ENCODE measurements at places on chromosomes 6 and 20.
A peak's percentile ranks its signal among the peaks of the same experiment; 100 is the strongest.

DNA sequence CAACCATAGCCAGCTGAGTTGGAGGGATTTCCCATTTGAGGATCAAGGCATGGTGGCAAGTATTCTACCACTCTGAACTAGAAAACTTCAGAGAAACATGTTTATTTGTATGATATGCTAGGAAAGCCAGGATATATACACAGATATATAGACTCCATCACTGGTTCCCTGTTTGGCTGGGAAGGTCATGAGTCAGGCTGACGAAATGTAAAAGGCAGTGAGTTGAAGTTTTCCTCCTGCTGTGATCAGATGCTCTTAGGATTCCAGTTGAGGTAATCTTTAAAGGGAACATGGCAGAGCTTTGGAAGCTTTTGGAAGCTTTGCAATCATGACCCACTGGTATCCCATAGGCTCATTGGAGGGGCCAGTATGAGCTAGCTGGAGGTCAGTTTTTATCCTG is 1369.1 kb downstream of the EPHA7 start:
- no peak for DNase-seq

GRCh38 chr6:90068264-90068663 is 174.0 kb downstream of the GJA10 start:
- DNase-seq = peak; percentile 73

DNA sequence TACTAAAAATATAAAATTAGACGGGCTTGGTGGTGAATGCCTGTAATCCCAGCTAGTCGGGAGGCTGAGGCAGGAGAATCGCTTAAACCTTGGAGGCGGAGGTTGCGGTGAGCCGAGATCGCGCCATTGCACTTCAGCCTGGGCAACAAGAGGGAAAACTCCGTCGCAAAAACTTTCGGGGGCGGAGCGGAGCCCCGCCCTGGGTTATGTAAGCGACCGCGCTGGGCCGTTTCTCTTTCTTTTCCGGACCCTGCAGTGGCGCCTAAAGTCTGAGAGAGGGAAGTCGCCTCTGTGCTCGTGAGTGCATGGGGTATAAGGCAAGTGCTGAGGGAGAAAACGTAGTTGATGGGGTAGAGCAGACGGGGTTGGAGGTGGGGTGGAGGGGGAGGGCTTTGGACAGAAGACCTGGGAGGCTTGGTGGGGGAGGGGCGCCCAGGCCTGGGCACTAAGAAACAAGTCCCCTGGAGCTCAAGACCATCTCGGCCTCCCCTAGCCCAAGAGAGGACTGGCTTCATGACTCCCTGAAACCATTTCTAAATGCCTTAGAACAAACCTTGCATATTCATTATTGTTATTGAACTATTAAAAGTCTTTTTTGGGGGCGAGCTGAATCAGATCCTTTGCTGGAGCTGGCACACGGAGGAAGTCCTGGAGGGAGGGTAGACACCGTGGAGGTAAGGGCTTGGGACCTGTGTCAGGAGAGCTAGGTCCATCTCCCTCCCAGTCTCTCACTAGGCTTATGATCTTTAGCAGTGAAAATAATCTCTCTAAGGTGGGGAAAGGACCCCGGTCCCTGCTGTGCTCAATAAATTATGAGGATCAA is 2.7 kb upstream of the MICA start:
- DNase-seq = peak; percentile 96

DNA sequence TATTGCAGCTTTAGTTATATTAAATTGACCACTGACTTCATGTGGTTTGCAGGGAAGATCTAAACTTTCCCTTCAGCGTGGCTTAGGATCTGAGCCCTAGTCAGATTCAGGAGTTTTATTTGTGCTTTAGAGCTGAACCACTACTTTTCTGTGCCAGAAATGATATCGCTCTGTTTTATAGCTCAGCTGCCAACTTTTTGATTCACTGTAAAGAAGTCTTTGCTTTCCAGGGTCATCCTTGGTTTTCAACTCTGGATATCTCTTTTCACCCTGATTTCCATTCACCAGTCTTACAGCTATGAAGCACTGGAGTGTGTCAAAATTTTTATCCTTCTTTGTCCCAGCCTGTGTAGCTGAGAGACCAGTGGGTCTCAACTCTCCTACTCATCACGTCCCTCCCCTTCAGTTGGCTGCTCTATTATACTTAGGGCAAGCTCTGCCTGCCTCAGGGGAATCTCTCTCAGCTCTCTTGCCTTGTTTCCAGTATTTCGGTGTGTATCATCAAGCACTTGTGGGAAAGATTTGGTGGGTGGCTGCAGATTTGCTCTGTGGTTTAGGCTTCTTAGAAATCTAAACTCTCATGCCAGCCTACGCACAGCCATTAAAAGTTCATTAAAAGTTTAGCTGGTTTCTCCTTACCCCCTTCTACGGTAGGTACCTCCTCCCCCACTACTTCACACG is 425.5 kb downstream of the TENT5A start:
- DNase-seq = no peak

- peak; percentile 20 for DNase-seq
These were observed 138.5 kb downstream of the UST start for GRCh38 chr6:148885136-148885865.

GRCh38 chr6:36716476-36717093 is 19.0 kb downstream of the RAB44 start:
- DNase-seq = no peak

- no peak for DNase-seq
These were observed 150.6 kb downstream of the ERMARD start for GRCh38 chr6:169902070-169902469.

- no peak for DNase-seq
These were observed 1.3 kb downstream of the SLCO4A1 start for GRCh38 chr20:62643521-62644043.

GRCh38 chr6:127464161-127464880 is 5.1 kb upstream of the KIAA0408 start:
- no peak for DNase-seq

DNA sequence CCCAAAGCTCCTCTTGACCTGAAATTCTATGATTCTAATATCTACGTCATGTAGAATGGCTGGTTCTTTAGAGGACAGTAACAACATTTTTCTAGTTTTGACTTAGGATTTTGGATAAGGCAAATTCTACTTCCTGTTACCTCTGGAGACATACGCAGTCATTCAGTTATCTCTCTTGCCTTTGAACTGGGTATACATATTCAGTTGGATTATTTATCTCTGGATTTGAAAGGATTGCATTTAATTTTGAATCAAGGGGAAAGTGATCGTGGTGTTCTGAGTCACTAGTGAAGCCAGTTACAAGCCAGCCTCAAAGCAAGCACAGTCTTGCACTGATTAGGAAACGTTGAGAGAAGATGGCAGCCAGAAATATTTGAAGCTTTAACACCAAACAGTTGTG is 35.3 kb upstream of the BCAS1 start:
- DNase-seq = no peak

GRCh38 chr20:47354714-47355488 is 1.6 kb downstream of the ZMYND8 start:
- DNase-seq = no peak

- no peak for DNase-seq
These were observed 353.6 kb downstream of the ADGRB3 start for GRCh38 chr6:68988698-68989097.

- peak; percentile 95 for DNase-seq
These were observed at the start of gene BACH2 for GRCh38 chr6:90296341-90297114. TSS of gene BACH2 (minus strand) at chr6:90296843. CDS start at chr6:90008844, 287,999 bp downstream.

DNA sequence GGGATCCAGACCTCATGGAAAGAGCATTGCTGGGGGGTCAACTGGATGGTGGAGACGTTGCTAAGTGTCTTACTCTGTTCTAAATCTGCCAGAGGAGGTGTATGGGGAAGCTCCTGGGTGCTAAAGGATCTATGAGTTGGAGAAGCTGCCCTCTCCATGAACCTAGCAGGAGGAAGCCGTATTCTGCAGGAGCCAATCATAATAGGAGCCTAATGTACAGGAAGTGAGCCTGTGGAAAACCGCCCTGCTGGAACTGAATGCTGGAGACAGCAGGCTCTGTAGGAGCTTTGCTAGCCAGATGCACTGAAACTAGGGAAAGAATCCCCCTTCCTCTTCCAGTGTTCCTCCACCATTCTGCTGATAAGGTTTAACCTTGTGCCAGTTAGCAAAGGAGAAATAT is 10.9 kb downstream of the CASP8AP2 start:
- DNase-seq = peak; percentile 25

GRCh38 chr6:88238065-88238464 is 71.9 kb upstream of the CNR1 start:
- DNase-seq = peak; percentile 22

DNA sequence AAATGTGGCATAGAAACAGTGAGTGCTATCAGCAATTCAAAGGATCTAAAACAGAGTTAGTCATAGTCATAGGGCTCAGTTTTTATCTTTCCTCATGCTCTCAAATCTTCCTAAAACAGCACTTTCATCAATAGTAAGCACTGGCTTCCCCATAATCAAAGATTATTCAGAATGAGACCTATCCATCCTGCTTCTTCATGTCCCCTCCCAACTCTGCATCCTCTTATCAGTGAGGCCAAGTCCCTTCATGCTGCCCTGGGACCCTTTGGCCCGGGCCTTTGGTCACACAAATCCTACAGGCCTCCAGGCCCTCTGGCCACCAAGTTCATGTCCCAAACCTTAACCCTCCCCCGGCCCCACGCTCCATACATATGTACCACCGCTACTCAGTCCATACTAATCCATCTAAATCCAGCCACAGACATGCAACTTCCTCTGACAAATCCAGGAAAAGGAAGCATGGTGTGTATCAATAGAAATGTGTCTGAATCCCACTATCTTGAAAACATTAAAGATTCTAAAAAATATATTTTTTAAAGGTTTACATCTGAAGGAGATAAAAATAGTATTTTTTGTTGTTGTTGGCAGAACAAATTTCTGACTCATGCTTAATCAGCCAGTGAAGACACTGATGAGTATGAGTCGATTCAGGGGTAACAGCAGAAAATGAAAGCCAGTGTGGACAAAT is 143.5 kb downstream of the PDE7B start:
- peak; percentile 61 for DNase-seq

DNA sequence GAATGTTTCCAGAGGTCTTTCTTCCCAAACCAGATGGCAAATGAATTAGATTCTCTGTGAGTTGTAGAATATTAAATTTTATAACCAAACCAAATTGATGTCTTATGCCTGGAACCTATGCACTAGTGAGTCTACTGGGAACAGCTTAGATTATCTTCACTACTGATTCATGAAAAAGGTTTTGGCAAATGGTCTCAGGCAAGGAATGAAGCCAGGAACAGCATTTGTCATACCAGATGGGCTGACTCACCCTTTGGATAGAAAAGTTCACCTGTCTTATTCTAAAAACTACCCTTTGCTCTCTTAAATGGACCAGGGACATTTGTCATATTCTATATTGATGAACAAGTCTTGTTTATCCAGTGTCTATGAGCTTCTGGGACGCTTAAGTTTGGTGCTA is 135.4 kb upstream of the ECI2 start:
- no peak for DNase-seq

GRCh38 chr6:38176797-38177751 is 357.5 kb downstream of the ZFAND3 start:
- DNase-seq = peak; percentile 11

- DNase-seq = no peak
These were observed 12.4 kb upstream of the DEFB118 start for GRCh38 chr20:31355981-31356380.

DNA sequence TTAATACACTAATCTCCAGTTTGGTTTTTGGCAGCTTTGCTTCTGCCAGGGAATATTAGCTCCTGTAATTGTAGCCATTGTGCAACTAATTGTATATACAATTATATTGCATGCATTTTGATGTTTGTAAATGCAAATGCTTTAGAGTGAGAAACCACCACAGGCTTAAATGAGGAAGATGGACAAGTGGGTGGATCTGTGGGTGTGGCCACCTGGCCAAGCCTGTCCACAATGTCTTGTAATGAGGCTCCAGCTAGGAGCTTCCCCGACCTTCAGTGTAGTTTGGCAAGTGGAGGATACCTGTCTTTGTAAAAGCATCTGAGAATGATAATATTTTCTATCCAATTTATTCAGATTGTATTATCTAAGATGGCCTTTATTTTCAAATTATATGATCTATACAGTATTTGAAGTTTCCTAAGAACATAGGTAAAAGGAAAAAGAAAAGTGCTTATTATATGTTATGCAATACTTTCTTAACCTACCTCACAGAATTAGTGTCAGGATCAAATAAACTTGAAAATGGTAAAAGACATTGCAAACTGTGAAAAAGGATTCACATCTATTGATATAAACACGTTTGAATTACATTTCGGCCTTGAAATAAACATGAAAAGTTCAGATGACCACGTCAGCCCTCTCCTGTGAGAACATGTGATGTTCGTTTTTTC is 49.3 kb upstream of the ARID1B start:
- peak; percentile 52 for DNase-seq

DNA sequence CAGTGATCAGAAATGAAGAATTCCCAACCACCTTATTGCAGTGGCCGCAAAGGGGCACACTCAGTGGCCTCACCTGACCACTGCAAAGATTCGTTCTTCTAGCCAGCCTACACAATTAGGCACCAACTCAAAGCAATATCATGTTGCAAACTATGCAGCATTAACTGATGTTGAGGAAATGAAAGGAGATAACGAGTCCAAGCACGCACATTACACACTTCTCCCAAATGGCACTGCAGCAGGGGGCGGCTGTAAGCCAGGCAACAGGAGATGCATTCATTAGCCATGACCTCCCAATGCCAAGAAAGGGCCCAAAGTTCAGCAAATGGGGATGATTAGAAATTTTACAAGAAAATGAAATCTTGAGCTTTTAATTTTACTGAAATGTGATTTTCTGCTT is 39.3 kb downstream of the ATXN1 start:
- no peak for DNase-seq

DNA sequence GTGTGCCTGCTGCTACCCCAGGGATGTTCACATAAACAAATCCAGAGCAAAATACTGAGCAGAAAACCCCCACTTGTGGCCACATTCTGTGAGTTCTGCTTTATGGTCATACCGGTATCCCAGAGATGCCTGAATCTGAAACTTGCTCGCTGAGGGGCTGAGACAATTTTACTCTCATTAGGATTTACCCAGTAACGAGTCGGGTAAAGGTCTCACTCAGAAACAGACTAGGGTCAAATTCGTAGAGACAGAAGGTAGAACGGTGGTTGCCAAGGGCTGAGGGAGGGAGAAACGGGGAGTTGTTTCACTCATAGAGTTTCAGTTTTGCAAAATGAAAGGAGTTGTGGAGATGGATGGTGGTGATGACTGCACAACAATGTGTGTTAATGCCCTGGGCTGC is 45.4 kb upstream of the NKX2-2 start:
- DNase-seq = no peak

DNA sequence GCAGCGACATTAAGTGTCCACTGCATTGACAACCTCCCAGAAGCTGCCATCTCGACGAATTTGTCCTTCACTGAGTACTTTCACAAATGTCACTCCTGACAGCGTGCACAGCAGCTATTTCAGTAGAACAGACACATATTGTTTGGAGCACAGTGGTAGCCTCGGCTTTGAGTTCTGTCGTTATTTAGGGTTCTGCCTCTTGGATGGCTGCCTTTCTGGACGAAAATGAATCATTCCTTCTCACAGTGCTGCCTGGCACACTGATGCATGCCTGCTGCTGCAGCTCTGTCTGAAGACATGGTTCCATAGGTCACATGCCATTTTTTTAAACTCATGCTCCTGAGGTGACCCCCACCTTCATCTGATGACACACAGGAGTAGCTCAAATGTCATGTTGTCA is 477.0 kb downstream of the C6orf118 start:
- no peak for DNase-seq

GRCh38 chr6:145723646-145724045 is 11.7 kb downstream of the EPM2A start:
- no peak for DNase-seq

GRCh38 chr6:27247133-27247836 is at the start of gene PRSS16:
TSS of gene PRSS16 (plus strand) at chr6:27247701. CDS start at chr6:27247738, 37 bp downstream.
- no peak for DNase-seq

- DNase-seq = peak; percentile 97
These were observed at the start of gene MARCKS for GRCh38 chr6:113856625-113857555. TSS of gene MARCKS (plus strand) at chr6:113857345. CDS start at chr6:113857746, 401 bp downstream.

Measured in suppressor macrophage treated with lipopolysaccharide for 1 hour (primary cell).